Astrocyte (in vitro differentiated cells and primary cell): ENCODE measurements at places on chromosomes 16 and 17.

- no peak for DNase-seq
Measured at GRCh38 chr17:64520359-64520758, 13.6 kb downstream of the CEP95 start.

- DNase-seq = no peak
Measured at GRCh38 chr16:14286368-14287230, 215.5 kb downstream of the MRTFB start.

GRCh38 chr17:37781451-37781850, 36.6 kb upstream of the HNF1B start:
- peak; percentile 19 for DNase-seq

DNA sequence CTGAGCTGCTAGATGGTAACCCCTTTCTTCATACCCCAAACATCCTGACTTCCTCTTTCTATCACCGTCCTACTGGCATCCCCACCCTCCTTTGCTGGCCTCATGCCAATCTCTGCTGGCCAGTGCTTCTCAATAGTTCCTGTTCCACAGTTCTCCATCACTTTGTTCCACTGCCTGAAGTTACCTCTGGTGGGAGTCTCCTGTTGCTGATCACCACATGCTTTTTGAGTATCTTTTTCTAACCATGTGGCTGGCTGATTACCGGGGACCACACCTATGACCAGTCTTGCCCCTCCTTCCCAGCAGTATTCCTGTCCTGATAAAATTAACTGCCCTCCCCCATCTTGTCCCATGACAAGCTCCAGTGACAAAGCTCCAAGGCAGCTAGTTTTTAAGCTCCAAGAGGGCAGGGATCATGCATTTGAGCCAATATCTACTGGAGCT, 380.4 kb upstream of the CCL2 start:
- no peak for DNase-seq

DNA sequence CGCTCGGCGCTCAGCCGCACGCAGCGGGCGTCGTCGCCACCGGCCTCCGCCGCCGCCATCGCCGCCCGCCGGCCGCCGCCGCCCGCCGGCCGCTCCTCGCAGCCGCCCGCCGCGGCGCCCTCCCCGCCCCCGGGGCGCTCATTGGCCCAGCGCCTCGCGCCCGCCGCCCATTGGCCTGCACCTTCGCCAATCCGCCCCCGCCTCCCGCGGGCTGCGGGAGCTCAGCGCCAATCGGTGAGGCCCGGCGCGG, at the start of gene PGP:
PGP (minus strand) TSS at position 122 of the 250 bp plus-strand sequence; CDS start at position 59, 63 bp downstream.
- DNase-seq = no peak

DNA sequence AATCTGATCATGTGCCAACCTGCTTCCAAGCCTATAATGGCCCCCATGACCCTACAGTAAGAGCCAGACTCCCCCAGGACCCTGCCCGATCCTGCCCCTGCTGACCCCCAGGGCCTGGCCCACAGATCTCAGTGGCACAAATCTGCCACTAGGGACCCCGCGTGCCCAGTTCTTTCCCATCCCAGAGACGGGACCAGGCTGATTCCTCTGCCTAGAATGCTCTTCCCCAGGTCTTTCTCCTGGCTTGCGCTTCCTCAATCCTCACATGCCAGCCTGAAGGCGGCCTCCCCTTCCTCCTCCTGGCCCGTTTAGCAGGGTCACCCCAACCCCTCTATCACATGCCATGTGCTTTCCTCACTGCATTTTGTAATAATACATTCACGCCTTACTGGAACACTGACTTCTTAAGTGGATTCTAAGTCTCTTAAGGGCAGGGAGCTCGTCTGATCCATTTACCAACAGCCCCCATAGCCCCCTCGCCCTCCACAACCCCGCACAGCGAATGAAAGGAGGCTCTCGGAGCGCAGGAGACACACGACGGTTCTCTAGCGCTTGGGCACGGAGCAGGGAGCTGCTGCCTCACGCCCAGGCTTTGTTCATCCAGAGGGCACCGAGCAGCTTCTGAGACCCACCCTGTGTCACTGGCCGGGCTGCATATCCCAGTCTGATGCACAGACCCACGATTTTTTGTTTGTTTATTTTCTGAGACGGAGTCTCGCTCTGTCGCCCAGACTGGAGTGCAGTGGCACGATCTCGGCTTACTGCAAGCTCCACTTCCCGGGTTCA, 1.2 kb downstream of the TRIM65 start:
- DNase-seq = no peak

DNA sequence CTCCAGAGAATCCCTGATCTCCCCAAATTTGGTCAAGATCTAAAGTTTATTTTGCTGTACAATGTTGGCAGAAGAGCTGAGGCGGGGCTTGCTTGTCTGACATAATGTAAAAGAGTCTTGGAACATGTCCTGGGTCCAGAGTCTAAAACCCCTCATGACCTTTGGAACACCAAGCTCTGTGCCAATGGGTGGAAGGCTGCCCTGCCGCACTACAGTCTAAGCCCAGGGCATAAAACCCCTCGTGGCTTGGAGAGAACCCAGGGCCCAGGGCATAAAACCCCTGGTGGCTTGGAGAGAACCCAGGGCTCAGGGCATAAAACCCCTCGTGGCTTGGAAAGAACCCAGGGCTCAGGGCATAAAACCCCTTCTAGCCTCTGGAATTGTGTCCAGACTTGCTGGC, 36.7 kb downstream of the CCDC57 start:
- DNase-seq = no peak

GRCh38 chr17:38867179-38867967, 2.5 kb upstream of the LASP1 start:
- DNase-seq = peak; percentile 41

DNA sequence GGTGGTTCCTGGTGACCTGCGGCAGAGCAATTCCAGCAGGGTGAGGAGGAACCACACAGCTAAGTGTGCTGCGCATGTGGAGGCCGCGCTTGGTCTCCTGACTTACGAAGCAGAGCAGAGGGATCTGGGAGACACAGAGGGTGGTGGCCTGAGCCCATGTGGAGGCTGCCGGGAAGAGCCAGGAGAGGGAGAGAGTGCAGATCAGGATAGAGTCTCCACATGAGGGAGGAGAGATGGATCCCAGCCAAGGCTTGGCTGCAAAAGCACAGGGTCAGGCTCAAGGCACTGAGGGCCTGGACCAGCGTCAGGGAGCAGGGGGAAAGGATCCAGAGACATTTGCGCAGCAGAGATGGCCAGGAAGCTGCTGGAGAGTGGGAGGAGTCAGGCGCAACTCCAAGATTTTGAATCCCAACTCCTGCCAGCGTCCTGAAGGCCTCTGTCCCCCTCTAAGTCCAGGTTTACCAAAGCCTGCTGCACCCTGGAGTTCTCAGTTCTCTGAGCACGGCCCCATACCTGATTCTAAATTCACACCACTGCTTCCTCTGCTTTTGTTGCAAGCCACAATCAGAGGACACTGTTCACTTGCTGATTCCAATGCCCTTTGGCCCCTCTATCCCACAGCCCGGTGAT, 11.3 kb upstream of the MLLT6 start:
- peak; percentile 16 for DNase-seq

GRCh38 chr17:1568950-1569810, 6.6 kb upstream of the PITPNA start:
- DNase-seq = no peak

DNA sequence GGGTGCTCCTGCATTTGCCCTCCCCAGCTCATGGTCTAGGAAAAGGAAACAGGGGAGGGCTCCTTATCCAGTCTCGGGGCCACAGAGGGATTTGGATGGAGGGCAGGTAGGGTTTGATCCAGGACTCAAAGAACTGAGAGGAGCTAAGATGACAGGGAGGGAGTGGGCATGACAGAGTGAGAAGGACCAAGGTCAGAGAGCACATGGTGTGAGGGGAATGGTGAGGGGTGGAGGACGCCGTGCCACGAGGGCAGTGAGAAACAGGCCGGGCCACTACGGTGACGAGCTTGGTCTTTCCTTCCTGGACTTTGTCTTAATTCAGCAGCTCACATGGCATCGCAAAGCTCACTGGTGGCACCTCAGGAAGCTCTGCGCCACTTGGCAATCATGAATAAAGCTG, 35.2 kb downstream of the IRF8 start:
- no peak for DNase-seq

DNA sequence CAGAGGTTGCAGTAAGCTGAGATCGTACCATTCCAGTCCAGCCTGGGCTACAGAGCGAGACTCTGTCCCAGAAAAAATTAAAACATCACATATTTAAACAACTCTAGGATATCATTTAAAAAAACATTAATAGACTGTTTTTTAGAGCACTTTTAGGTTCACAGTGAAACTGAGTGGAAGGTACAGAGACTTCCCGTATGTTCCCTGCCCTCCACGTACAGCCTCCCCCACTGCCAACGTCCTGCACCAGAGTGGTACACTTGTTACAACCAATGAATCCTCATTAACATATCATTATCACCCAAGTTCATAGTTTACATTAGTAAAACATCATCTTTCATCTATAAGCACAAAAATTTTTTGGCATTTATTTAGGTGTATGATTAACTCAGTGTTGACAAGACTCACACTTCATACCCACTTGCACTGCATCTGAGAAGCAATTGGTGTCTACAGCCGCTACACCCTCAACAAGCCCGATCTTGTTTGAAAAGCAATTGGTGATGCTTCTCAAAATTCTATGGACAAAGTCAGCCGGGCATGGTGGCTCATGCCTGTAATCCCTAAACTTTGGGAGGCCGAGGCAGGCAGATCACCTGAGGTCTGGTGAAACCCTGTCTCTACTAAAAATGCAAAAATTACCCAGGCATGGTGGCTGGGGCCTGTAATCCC, 39.9 kb upstream of the STH start:
- DNase-seq = no peak

- no peak for DNase-seq
Measured at GRCh38 chr16:8963010-8963820, 491 bp downstream of the USP7 start.

DNA sequence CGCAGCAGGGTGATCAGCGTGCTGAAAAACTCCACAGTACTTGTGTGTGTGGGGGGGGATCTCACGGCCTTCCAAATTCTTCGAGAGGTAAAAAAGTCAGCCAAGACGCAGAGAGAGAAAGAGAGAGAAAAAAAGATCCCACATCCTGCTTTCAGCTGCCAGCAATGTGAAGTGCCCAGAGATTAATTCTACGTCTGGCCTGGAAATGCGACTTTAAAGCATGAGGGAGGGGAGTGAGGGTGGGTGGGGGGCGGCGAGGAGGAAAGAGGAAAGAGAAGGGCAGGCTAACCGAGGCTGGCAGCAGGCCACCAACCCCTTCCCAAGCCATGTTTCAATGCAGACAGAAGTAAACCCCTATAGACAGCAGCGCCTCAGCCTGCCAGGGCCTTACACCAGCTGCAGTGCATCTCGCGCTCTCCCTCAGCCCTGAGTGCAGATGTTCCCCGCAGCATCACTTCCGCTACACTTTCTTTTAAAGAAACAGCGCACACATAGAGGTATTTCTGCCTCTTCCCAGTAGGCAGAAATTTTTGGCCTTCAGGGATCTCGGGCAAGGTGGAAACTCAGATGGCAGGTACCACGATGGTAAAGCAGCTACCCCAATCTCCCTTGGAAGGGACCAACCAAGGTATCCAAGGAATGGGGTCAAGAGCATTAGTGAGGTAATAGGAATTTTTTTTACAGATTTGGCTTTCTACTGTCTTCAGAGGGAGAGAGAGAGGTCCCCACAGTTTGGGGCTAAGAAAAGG, 87.8 kb downstream of the SMG6 start:
- peak; percentile 99 for DNase-seq

DNA sequence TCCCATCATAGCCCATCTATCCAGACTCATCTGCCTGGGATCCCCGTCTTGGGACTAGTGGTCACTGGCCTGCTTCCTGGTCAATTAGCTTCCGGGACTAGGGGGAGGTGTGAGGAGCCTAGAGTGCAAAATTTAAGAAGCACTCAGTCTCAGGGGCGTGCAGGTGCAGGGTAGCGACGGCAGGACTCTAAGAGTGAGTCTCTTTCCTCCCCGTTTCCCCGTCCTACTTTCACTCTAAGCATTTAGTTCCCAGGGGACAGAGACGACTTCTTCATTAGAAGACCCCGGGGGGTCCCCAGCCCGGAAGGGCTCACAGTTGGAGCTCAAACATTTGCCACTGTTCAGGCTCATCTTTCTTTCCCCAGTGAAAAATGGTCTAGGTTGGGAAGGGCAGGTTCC, 677 bp upstream of the ZNHIT3 start:
- DNase-seq = no peak

GRCh38 chr17:56653877-56654276, 60.4 kb downstream of the NOG start:
- DNase-seq = peak; percentile 33

DNA sequence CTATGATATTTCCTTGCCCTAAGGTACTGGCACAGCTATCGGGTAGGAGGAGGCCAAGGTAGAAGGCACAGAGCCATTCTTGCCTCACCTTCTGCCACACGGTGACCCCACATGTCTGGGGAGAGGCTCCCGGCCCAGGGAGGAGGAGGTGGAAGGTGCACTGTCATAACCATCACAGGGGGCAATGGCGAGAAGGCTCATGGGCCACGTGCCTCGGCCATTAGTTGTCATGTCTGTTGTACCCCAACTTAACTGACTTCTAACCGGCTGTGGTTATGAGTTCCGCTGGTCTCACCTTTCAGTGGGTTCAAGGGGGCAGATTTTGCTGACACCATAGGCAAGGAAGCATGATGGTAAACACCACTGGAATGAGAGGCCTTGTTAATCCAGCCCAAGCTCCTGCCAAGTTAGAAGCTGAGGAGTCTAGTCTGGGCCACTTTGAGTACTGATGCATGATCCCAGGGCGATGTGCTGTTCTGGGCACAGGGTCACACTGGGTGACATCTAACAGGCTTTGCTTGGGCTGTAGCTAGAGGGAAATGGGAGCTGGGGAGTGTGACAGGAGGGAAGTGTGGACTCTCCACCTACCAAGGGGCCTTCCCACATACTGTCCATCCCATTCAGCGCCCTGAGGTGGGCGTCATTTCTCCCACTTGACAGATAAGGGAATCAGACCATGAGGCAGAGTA, 39.6 kb downstream of the HLF start:
- DNase-seq = no peak

GRCh38 chr17:65008882-65009281, 47.7 kb downstream of the GNA13 start:
- DNase-seq = no peak

GRCh38 chr17:6040504-6040903, 29.7 kb upstream of the WSCD1 start:
- DNase-seq = no peak

- DNase-seq = peak; percentile 59
Measured at GRCh38 chr17:7557775-7558543, 591 bp upstream of the TNFSF13 start.

DNA sequence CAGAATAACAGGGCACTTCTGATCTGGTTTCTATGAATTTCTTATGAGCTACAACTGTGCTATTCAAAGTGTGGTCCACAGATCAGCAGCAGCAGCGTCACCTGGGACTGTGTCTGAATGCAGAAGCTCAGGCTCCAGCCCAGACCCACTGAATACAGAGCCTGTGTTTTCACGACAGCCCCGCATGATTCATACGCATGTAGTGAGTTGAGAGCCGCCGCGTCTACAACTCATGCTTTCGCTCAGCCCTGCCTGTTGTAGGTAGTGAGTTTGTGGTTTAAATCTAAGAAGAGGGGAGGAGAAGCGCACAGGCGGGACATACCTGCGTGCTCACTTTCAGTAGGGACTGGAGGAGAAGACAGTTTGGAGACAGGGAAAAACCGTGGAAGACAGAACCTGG, 28.5 kb upstream of the ELAC2 start:
- no peak for DNase-seq

GRCh38 chr16:19127205-19127604, 13.4 kb downstream of the ITPRIPL2 start:
- no peak for DNase-seq
